Tibial nerve (tissue), 4 donors: ENCODE measurements at places on chromosomes 12 and 14. TPM values are rescaled to one million over a fixed set of nuclear protein-coding genes. Genes with fewer than 3 reads are reported as not detected.

The COCH gene
- total RNA-seq, result 3.6 TPM

The IFI27 gene
- total RNA-seq, result 421 TPM

The GDF3 gene
- not detected for total RNA-seq

The VDR gene
- total RNA-seq, result 1.3 TPM

The TRHDE gene
- 4.6 TPM for total RNA-seq

The NELL2 gene
- 0.63 TPM for total RNA-seq

The POTEM gene
- not detected for total RNA-seq

DNA sequence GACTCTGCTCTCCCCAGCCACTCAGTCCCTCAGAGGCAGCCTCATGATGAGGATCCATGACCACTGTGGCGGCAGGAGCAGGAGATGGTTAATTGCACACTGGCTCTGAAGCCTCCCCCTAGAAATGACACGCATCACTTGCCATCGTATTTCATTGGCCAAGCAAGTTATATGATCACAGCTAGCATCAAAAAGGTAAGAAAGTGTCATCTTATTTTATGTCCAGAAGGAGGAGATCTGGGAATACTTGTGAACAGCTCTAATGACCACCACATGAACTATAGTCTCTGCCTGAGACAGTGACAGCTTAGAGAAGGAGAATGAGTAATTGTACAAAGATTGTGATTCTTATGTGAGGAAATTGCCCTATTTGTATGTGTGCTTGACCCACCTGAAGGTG lies 363.4 kb downstream of the NUAK1 start:
- H3K36me3 ChIP-seq, result no peaks in the 10 kb centered on the region
- no peak overlapping the region for H3K27ac ChIP-seq
- no peak for DNase-seq
- no peaks in the 10 kb centered on the region for H3K27me3 ChIP-seq

GRCh38 chr12:108140501-108140900 lies 11.4 kb downstream of the WSCD2 start:
- H3K27me3 ChIP-seq, result no peaks in the 10 kb centered on the region
- H3K4me1 ChIP-seq, result no peaks in the 10 kb centered on the region
- no peak overlapping the region for H3K27ac ChIP-seq
- H3K4me3 ChIP-seq, result no peak overlapping the region

DNA sequence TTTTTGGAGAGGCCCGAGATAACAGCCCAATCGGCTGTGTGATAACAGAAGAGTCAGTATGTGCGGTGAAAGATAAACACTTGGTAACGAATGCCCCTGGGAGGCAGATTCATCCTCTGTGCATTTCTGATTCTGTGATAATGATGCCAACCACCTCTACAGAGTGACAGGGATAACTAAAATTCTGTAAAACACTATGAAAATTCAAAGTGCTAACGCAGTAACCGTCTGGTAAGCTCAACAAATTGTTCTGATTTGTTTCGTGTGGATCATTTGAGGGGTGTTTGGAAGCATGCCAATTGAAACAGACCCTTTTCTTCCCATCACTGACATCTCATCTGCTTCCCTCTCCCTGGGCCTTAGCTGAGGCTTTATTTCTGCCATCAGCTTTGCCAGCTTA lies 76.3 kb downstream of the ESR2 start:
- no peaks in the 10 kb centered on the region for H3K4me1 ChIP-seq
- no peaks in the 10 kb centered on the region for H3K27me3 ChIP-seq
- peaks cover 10% of the 10 kb centered on the region for H3K36me3 ChIP-seq
- H3K4me3 ChIP-seq, result no peak overlapping the region
- DNase-seq, result no peak

DNA sequence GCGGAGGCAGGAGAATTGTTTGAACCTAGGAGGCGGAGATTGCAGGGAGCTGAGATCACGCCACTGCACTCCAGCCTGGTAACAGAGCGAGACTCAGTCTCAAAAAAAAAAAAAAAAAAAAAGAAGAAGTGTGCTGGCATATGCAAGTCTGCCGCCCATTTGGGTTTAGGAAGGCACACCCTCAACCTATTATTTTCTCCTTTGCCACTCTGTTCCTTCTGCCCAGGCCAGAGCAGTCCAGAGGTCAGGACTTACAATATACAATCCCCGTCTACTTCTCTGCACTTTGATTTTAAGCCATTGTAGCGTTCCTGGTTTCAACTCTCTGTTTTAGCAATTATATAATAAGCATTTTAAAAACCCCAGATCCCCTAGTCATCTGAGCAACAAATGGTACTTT lies 39.8 kb downstream of the CATSPERB start:
- no peak overlapping the region for H3K4me3 ChIP-seq
- H3K27me3 ChIP-seq, result no peaks in the 10 kb centered on the region
- H3K36me3 ChIP-seq, result no peaks in the 10 kb centered on the region
- no peaks in the 10 kb centered on the region for H3K4me1 ChIP-seq
- no peak overlapping the region for H3K27ac ChIP-seq

GRCh38 chr12:108190529-108190928 lies 61.4 kb downstream of the WSCD2 start:
- no peak overlapping the region for H3K4me3 ChIP-seq
- no peaks in the 10 kb centered on the region for H3K27me3 ChIP-seq
- peak overlapping the region; percentile 50 for H3K27ac ChIP-seq
- no peaks in the 10 kb centered on the region for H3K4me1 ChIP-seq

DNA sequence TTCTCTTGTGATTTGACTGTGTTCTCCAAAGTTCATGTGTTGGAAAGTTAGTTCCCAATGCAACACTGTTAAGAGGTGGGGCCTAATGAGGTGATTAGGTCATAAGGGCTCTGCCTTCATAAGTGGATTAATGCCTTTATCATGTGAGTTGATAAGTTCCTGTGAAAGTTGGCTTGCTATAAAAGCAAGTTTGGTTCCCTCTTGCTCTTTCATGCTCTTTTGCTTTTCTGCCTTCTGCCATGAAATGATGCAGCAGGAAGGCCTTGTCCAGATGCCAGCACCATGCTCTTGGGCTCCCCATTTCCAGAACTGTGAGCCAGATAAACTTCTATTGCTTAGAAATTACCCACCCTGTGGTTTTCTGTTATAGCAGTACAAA lies 41.9 kb downstream of the SLC16A7 start:
- H3K4me1 ChIP-seq, result no peaks in the 10 kb centered on the region
- no peak for DNase-seq
- no peaks in the 10 kb centered on the region for H3K27me3 ChIP-seq

- no peak for DNase-seq
- no peaks in the 10 kb centered on the region for H3K27me3 ChIP-seq
- H3K36me3 ChIP-seq, result peaks cover 39% of the 10 kb centered on the region
- H3K4me1 ChIP-seq, result no peaks in the 10 kb centered on the region
- H3K4me3 ChIP-seq, result no peak overlapping the region
Observed at GRCh38 chr14:22898302-22899090, 15.5 kb downstream of the REM2 start.

GRCh38 chr14:96270565-96271420 lies 14.8 kb downstream of the BDKRB1 start:
- no peaks in the 10 kb centered on the region for H3K27me3 ChIP-seq
- no peak overlapping the region for H3K27ac ChIP-seq
- H3K36me3 ChIP-seq, result no peaks in the 10 kb centered on the region
- H3K4me3 ChIP-seq, result no peak overlapping the region

DNA sequence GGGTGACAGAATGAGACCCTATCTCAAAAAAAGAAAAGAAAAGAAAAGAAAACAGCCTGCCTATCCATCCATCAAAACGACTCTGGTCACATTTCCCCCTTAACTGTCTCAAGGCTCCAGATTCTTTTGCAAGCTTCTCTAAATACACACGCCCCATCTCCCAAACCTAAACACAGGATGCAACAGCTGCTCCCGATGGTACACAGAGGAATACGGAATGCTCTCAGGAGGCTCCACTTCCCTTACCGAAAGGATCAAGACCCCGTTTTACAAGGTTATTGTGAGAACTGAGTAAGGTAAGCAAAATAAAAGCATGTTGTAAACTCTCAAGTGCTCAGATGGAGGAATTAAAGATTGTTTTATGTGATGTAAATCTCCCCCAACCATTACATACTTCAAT lies 62.3 kb downstream of the NT5DC3 start:
- no peak for DNase-seq
- H3K4me1 ChIP-seq, result peaks cover 11% of the 10 kb centered on the region
- no peaks in the 10 kb centered on the region for H3K36me3 ChIP-seq
- no peak overlapping the region for H3K4me3 ChIP-seq

- no peaks in the 10 kb centered on the region for H3K4me1 ChIP-seq
- H3K36me3 ChIP-seq, result no peaks in the 10 kb centered on the region
- H3K27ac ChIP-seq, result no peak overlapping the region
Observed at GRCh38 chr14:73873660-73874059, 13.0 kb upstream of the ZNF410 start.

DNA sequence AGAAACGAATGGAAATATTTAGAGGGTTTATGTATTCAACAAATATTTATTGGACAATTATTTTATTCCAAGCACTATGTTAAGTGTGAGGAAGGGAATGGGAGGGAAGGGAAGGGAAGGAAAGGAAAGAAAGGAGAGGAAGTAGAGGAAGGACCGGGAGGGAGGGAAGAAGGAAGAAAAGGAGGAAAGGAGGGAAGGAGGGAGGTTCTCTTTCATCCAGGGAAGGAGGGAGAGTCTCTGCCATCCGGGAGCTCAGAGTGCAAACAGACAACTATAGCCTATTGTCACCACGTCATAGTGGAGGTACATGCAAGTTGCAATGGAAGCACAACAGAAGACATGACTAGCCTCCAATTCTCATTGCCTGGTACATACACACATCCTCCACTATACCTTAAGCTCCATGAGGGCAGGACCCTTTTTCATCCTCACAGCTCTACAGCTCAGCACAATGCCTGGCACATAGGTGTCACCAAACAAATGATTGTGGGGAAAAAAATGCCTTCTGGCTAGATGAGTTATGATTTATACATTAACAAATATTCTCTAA lies 48.1 kb downstream of the DAD1 start:
- no peak overlapping the region for H3K4me3 ChIP-seq
- no peak overlapping the region for H3K27ac ChIP-seq
- peaks cover 5% of the 10 kb centered on the region for H3K4me1 ChIP-seq

GRCh38 chr14:60266021-60266937 lies 17.3 kb downstream of the PPM1A start:
- H3K27me3 ChIP-seq, result no peaks in the 10 kb centered on the region
- H3K27ac ChIP-seq, result no peak overlapping the region
- DNase-seq, result no peak

DNA sequence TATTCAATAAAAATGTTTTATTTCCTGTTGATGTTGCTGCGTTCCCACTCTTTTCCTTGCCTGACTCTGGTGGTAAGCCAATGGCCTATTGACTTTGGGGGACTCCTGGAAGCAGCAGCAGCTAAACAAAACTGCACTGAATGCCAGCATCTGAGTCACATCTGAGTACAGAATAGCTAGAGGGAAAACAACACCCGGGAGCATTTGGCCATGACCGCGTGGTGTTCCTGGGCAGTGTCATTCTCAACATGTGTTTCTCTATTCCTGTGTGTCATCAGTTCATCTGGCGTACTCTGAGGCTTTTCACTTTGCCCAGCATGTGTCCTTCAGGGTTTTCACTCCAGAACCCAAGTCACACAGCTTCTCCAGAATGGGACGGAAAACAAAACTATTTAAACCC lies 238.8 kb downstream of the PAWR start:
- H3K4me1 ChIP-seq, result no peaks in the 10 kb centered on the region
- H3K27ac ChIP-seq, result no peak overlapping the region
- H3K36me3 ChIP-seq, result no peaks in the 10 kb centered on the region
- H3K27me3 ChIP-seq, result no peaks in the 10 kb centered on the region

DNA sequence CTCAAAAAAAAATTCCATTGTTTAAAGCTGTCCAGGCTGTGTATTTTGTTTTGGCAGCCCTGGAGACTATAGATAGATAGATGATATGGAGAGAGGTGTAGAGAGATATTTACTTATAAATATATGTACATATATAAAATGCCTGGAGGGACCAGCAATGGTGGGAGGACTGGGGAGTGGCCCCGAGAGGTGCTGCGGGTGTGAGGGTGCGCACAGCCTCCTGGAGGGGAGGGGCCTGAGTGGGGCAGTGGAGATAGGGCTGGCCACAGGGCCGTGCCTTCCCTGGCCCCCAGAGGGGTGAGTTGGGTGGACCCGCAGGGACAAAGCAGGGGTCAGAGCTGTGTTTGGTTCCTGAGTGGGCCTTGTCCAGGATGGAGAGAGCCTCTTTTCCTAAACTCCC lies 6.5 kb downstream of the ADSS1 start:
- no peak for DNase-seq
- no peaks in the 10 kb centered on the region for H3K36me3 ChIP-seq
- peaks cover 48% of the 10 kb centered on the region for H3K4me1 ChIP-seq
